Stimulated activated CD4-positive, alpha-beta T cell treated with anti-CD3 and anti-CD28 coated beads, Interleukin-4, amount 100 ng/mL, for 24 hours (primary cell): ENCODE measurements at places on chromosomes 16 and 17.

DNA sequence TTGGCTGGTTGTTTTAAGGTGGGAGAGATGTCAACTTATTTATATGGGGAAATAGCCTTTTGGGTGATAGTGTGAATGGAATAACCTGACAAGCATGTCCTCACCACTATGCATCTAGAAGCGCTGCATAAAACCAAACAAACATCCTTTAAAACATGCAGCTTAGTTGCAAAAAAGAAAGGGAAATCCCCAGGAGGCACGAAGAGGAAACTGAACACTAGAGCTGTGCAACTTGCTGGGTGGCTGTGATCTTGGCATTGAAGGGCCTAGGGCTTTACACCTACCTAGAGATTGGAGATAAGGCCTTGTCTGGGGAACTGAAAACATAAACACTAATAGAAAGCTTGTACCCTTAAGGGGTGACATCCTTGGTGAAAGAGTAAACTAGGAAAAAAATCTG is 7.3 kb downstream of the C16orf54 start:
- DNase-seq, result peak; percentile 55

GRCh38 chr16:70653406-70653805 is 7.0 kb downstream of the IL34 start:
- no peak for DNase-seq

- DNase-seq, result no peak
Observed at GRCh38 chr16:78310990-78311561, 211.6 kb downstream of the WWOX start.

- no peak for DNase-seq
Observed at GRCh38 chr16:11450136-11450535, 104.9 kb downstream of the RMI2 start.

DNA sequence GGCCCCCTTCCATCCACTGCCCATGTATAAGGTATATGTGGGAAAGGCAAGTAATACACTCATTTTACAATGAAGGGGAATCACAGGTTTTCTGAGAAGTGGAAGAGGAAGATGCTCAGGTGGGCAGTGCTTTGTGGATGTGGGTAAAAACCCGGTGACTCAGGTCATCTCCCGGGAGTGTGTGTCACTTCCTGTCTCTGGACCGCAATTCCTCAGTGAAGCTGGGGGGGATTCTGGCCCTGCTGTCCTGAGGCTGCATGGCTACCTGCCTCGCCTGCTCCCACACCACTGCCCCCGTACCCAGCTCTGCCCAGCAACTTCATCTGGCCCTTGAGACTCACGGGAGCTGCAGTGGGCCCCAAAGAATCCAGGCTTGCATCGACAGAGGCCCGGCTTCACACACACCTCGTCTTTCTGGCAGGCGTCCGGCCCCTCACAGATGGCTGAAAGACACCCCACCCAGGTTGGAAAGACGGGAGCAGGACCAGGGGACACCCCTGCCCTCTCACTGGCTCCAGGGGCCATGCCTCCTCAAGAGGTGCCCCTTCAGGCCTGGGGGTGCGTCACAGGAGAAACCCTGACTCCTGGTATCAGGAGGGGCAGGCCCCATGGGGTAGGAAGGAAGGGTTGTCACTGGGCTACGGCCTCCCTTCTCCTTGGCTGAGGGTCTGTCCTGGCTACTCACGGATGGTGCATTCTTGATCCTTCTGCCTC is 882 bp downstream of the SCARF1 start:
- DNase-seq, result peak; percentile 41

- no peak for DNase-seq
Observed at GRCh38 chr16:70561623-70562022, 38.0 kb downstream of the SF3B3 start.

GRCh38 chr17:49003557-49004511 is 6.6 kb downstream of the IGF2BP1 start:
- no peak for DNase-seq

GRCh38 chr17:56912105-56912999 is 1.5 kb downstream of the TRIM25 start:
- no peak for DNase-seq

- no peak for DNase-seq
Observed at GRCh38 chr17:28425206-28425605, 19.2 kb upstream of the SLC46A1 start.

DNA sequence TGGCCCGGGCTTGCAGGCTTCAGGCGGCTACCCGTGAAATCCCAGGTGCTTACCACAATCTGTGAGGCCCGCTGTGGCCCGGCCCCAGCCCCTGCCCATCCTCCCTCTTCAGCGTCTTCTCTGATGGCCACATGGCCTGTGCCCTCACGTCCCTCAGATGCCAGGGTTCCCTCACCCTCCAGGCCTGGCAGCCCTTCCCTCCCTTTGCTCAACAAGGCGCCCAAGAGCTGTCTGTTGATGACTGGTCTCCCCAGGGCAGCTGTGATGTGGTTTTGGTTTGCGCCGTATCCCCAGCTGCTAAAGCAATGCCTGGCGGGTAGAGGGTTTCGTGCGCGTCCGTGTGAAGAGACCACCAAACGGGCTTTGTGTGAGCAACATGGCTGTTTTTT is 35.1 kb downstream of the PMM2 start:
- DNase-seq, result no peak

GRCh38 chr17:61261001-61261637 is 138.5 kb upstream of the TBX2 start:
- DNase-seq, result no peak

DNA sequence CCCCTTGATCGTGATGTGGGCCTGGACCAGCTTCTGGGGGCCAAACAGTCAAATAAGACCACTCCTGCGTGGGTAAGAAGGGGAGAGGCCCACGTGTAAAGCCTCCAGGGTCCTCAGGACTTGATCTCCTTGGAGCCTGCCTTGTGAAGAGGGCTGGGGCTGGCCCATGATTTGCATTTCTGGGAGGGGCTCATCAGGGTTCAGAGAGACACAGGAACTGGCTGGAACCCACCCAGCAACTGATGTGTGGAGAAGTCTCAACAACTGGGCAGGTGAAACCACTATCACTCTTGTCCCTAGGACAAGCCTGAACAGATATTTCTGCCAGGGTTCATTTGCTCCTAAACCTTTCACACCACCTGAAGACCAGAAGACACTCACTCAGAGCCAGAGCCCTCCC is 214.7 kb downstream of the ZNF423 start:
- no peak for DNase-seq

GRCh38 chr17:44595216-44595775 is 38.0 kb downstream of the FZD2 start:
- no peak for DNase-seq

- DNase-seq, result no peak
Observed at GRCh38 chr16:30979170-30980022, 5.6 kb upstream of the HSD3B7 start.

DNA sequence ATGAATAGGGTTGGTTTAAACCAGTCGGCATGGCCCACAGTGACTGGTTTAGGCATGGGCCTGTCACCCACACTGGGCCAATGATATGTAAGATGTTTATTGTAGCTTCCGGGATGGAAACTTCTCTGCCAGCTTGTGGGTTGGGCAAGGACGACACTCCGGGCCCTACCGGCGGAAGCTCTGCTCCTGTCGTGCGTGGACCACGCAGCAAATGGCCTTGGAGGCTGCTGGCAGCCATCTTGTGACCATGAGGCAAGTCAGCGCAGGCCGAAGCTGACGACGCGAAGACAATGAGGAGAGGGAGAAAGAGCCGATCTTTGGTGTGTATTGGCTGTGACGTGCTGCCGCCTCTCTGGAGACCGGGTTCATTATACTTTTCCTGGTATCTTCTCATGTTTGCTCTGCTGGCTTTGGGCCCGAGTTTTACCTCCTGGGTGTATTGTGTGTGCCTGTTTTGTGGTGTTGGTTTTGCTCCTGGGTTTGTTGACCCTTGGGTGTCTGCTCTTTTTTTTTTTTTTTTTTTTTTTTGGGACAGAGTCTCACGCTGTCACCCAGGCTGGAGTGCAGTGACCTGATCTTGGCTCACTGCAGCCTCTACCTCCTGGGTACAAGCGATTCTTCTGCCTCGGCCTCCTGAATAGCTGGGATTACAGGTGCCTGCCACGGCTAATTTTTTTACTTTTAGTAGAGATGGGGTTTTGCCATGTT is 15.4 kb downstream of the SLC25A10 start:
- no peak for DNase-seq

DNA sequence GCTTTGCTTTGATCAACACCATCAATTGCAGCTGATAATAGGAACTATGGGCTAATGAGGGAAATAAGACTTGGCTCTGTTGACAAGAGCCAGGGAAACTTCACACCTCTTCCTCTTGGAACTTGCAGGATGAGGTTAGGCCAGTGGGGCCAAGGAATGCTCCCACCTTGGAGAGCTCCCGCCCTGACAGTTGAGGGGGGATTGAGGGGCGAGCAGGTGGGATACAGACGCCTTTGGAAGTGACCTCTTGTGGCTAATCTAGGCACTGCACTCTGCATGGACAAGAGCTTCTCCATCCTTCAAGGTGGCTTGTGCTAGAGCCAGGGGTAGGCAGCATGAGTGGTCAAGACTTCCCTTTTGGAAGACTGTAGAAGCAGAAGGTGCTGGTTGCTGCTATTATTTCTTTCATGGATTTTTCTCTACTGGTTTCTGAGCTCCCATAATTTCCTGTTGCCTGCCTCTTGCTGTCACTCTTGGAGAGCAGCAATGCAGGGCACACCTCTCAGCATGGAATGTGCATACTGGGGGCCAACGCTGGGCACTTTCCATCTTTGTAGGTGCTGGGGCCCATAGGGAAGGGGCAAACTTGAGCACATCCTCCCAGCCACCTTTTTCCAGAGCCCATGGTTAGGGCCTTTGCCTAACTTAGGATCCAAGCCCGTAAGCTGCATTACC is 2.3 kb upstream of the PHF12 start:
- DNase-seq, result peak; percentile 61

DNA sequence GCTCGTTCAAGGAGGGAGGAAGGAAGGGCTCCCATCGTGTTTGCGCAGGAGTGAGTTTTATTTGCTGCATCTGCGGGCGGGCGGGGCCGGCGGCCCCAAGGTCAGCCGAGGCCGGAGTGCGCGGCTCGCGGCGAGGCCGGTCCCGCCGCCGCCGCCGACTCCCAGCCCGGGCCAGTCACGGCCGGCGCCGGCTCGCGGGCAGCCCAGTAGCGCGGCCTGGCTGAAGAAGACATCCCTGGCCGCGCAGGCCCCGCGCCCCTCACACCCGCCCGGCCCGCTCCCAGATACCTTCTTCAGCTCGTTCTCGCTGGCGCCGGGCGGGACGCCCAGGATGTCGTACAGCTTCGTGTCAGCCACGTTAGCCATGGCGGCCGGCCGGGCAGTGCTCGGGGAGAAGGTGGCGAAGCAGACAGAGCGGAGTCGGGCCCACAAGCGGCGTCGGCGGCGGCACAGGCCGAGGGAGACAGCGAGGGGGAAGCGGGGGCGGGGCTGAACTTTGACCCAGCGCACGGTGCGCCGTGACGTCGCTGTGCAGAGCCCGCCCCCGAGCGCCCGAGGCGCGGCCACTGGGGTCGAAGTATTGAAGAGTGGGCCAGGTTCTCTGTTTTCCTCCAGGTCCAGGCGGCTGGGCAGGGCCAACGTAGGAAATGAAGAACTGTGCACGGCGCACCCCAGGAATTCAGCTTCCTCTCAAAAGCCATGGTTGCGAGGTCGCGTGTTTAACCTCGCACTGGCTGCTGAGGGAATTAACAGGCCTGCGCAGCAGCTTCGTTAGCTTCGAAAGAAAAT is at the start of gene DNAJA2:
DNAJA2 (minus strand) TSS at position 468 of the 789 bp plus-strand sequence; CDS start at position 366, 102 bp downstream.
- DNase-seq, result peak; percentile 93

GRCh38 chr17:27486741-27487140 is 30.5 kb downstream of the KSR1 start:
- no peak for DNase-seq

GRCh38 chr16:5510819-5511370 is 413.3 kb upstream of the EEF2KMT start:
- DNase-seq, result no peak

- peak; percentile 63 for DNase-seq
Observed at GRCh38 chr16:569445-570254, at the start of gene PIGQ. TSS of gene PIGQ (plus strand) at chr16:569968. CDS start at chr16:574075, 4,107 bp downstream.

- DNase-seq, result no peak
Observed at GRCh38 chr16:67957622-67958021, 10.8 kb downstream of the SLC12A4 start.

DNA sequence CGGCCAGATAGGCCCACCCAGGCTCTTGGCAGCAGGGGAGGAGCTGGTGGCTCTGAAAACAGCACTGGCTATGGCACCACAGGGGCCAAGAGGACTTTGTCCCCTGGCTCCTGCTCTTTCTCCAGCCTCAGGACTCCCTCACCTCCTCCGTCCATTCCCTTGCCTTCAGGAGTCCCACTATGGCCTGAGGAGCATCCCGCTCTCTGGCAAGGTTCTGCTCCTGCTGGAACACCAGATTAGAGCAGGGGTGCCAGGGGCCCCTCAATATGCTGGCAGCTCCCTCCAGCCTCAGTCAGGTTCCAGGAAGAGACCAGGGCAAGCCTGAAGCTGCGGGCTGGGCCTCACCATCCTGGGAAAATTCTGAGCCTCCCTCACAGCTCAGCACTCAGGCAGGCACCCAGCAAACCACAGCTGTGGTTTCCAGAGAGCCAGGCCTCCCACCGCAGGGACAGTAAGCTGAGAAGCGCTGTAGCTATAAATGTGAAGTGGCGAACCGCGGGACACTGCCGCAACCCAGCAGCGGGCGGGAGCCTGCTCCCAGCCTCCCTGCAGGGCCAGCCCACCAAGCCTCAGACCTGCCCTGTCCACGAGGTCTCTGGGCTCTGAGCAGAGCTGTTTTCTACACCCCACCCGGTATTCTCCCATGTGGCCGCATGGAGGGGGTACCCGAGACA is 25.7 kb downstream of the C17orf100 start:
- no peak for DNase-seq

GRCh38 chr16:86806838-86807351 is 228.5 kb downstream of the FOXL1 start:
- DNase-seq, result no peak

GRCh38 chr17:59845595-59846393 is 46.9 kb downstream of the TUBD1 start:
- DNase-seq, result peak; percentile 57

- no peak for DNase-seq
Observed at GRCh38 chr17:81440511-81441244, 45.4 kb downstream of the BAHCC1 start.

DNA sequence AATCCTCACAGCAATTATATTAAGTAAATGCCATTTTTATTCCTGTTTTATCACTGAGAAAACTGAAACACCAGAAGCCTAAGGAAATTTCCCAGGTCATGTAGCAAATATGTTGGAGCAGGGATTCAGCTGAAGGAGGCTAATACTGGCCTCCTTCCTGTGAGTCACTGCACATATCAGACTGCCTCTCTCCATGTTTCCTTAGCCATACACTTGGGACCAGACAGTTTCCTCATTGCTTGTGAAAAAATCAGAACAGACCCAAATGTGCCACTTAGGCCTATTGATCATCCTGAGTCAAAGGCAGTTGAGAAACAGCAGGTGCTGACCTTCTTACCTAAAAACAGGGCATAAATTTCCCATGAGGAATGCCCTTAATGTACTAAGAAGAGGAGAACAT is 18.9 kb upstream of the ELAC2 start:
- DNase-seq, result no peak

- no peak for DNase-seq
Observed at GRCh38 chr16:57516176-57516725, 20.1 kb downstream of the CCDC102A start.

DNA sequence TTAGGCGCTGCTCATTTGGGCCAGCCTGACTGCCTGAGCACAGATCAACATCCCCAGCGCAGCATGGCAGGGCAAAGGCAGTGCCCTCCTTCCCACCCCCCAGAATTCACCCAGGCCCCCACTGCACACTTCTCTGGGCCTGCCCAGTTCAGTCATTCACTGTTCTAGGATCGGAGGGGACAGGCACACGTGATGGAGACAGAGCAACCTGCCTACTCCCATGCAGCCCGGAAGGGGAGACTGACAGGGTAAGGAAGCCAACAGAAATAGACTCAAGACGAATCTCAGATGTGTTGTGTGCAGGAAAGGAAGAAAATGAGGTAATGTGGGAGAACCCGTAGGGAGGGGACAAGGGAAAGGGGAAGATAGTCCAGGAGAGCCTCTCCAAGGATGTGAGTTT is 59.2 kb upstream of the LYRM9 start:
- no peak for DNase-seq

GRCh38 chr16:68397710-68398201 is 50.6 kb downstream of the SMPD3 start:
- no peak for DNase-seq
